H7 (cell line): ENCODE measurements at places on chromosomes 4 and X.
A peak's percentile ranks its signal among the peaks of the same experiment; 100 is the strongest.

GRCh38 chr4:73944061-73944875 lies 37.6 kb downstream of the PF4 start:
- DNase-seq = peak; percentile 74

GRCh38 chrX:69019073-69019890 lies 146.0 kb downstream of the PJA1 start:
- DNase-seq = peak; percentile 8

DNA sequence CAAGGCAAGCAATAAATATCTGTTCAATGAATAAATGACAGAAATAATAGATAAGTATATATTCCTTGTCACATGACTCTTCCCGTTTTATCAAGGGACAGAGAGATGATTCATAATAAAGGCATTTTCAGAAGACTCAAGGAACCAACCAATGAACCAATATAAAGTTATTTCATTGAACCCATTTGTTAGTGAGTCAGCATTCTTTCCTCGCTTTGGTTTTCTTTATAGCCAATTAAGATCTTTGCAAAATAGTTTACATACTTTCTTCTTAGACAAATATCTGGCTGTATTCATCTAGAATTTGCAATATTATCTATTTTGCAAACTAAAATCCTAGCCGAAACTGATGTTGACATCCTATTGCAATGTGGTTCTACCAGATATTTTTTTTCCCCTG lies 269.4 kb downstream of the IL15 start:
- DNase-seq = no peak

GRCh38 chr4:146336410-146336807 lies 122.1 kb downstream of the REELD1 start:
- DNase-seq = no peak

GRCh38 chr4:82900066-82900410 lies 497 bp upstream of the THAP9 start:
- no peak for DNase-seq

DNA sequence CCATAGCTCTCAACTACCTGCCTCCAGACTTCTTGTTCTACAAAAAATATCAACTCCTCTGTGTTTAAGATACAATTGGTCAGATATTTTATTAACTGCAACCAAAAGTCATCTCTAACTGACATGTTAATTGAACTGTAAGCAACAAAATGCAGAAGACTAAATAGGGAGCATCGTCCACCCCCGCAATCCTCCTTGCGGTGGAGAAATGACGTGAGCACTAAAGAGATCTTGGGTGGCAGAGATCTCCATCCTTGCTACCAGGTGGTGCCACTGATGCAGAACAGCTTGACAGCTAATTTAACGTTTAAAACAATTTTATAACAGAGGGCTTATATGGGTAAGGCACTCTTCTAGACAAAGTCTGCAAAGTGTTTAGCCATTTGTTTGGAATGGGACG lies 164.4 kb upstream of the FTHL17 start:
- DNase-seq = no peak

- DNase-seq = no peak
Measured at GRCh38 chr4:84578540-84579402, 4.2 kb upstream of the CDS1 start.

DNA sequence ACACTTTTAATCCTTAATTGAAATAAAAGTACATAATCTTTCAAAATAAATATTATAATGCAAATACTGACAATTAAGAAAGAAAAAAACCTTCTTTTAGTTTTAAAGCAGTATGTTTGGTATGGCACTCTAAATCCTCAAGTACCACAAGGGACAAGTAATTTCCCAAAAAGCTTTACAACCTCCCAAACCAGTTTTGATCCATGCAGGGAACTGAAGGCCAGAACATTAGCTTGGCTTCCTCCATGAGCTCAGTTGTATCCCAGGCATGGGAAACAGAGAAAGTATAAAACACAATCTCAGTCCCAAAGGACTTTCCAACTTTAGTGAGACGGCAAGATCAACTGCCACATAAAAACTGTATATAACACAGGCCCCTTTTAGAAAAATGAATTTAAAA lies 82.2 kb downstream of the ZNF330 start:
- DNase-seq = no peak

- DNase-seq = no peak
Measured at GRCh38 chrX:71999535-71999934, 88.9 kb downstream of the NHSL2 start.

- no peak for DNase-seq
Measured at GRCh38 chr4:149077181-149077580, 635.0 kb upstream of the NR3C2 start.

GRCh38 chr4:133147921-133148689 lies 989 bp upstream of the PCDH10 start:
- peak; percentile 62 for DNase-seq

- no peak for DNase-seq
Measured at GRCh38 chrX:83535417-83536196, 27.5 kb downstream of the POU3F4 start.

GRCh38 chrX:105263801-105264200 lies 43.3 kb upstream of the TEX13A start:
- no peak for DNase-seq

DNA sequence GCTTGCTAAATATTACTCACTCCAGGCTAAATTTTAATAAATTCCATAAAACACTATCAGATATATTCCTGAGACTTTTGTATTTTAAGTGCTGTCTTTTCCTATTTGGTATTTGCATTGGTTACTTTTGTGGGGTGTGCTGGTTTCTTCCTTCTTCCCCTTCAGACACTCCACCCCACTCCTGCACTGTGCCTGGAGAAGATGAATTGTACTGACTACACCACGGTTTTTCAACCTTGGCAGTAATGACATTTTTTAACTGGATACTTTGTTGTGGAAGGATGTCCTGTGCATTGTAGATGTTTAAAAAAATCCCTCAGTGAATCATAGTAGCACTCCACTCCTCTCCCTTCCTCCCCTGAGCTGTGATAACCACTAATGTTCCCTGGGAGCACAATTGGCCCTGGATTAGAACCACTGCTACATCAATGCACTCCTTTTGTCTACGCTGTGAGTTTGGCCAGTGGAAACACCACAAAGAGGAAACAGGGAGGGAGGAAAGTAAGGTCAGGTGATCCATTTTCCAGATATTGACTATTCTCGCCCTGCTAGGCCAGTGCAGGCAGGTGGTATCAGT lies 36.3 kb downstream of the SNCA start:
- no peak for DNase-seq

- no peak for DNase-seq
Measured at GRCh38 chrX:129653181-129653970, 1.4 kb downstream of the APLN start.

- DNase-seq = no peak
Measured at GRCh38 chr4:18813055-18813454, 791.5 kb upstream of the LCORL start.
